ENCODE measurements at places on chromosomes 12 and 14. TPM values are rescaled to one million over a fixed set of nuclear protein-coding genes. Genes with fewer than 3 reads are reported as not detected.

SLCO1C1 gene
- total RNA-seq: 0.55 TPM

MIS18BP1 gene
- 29.3 TPM for total RNA-seq

DPY19L2 gene
- 3.4 TPM for total RNA-seq

CLEC4A gene
- total RNA-seq: 1.5 TPM

SLC35F4 gene
- total RNA-seq: not detected

OR4K1 gene
- not detected for total RNA-seq

- H3K27ac ChIP-seq: no peak overlapping the region
- H3K4me1 ChIP-seq: peaks cover 3% of the 10 kb centered on the region
- H3K4me3 ChIP-seq: no peak overlapping the region
- peaks cover 8% of the 10 kb centered on the region for H3K27me3 ChIP-seq
- no peak for DNase-seq
- H3K36me3 ChIP-seq: no peaks in the 10 kb centered on the region
Measured at GRCh38 chr14:100165376-100165775, 5.9 kb upstream of the DEGS2 start.

GRCh38 chr12:74598819-74599218, 61.2 kb downstream of the ATXN7L3B start:
- H3K36me3 ChIP-seq: no peaks in the 10 kb centered on the region
- no peaks in the 10 kb centered on the region for H3K27me3 ChIP-seq
- no peak overlapping the region for H3K4me3 ChIP-seq
- no peak overlapping the region for H3K27ac ChIP-seq

- H3K36me3 ChIP-seq: no peaks in the 10 kb centered on the region
- no peak overlapping the region for H3K27ac ChIP-seq
- peak overlapping the region; percentile 79 for H3K4me3 ChIP-seq
Measured at GRCh38 chr12:48813465-48814261, 4.6 kb upstream of the CACNB3 start.

DNA sequence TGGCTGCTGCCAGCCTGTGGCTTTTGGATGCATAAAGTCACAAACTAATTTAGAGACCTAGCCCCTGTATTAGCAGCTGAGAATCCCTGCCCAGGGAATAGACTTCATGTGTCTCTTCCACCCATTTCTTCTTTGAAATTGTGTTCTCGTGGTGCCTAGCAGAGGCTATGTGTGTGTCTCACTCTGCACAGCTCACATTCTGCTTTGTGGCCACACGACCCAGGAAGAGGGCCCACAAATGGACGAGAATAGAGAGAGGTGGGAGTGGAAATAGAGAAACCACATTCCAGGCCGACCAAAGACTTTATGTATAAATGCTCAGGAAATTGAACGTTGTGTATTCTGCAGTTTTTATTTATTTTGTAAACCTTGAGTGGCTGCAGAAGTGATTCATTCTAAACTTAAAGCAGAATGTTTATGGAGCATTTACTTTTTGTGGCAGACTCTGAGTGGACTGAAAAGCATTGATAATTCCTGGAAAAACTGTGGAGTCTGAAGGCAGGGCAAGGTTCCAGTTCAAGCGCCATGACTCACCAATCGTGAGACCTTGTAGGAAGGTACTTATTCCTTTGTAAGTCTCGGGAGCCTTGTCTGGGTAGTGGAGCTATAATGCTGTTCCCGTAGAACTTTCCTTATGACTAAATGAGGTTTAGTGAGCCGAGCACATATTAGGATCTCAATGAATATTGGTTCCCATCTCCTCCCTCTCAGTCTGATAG, 9.1 kb downstream of the B4GALNT3 start:
- H3K27me3 ChIP-seq: no peaks in the 10 kb centered on the region
- no peak overlapping the region for H3K27ac ChIP-seq
- peaks cover 46% of the 10 kb centered on the region for H3K4me1 ChIP-seq
- no peaks in the 10 kb centered on the region for H3K36me3 ChIP-seq
- no peak overlapping the region for H3K4me3 ChIP-seq

- no peak overlapping the region for H3K4me3 ChIP-seq
- H3K4me1 ChIP-seq: no peaks in the 10 kb centered on the region
- H3K36me3 ChIP-seq: no peaks in the 10 kb centered on the region
- no peaks in the 10 kb centered on the region for H3K27me3 ChIP-seq
Measured at GRCh38 chr14:80926397-80927082, 15.0 kb downstream of the CEP128 start.

DNA sequence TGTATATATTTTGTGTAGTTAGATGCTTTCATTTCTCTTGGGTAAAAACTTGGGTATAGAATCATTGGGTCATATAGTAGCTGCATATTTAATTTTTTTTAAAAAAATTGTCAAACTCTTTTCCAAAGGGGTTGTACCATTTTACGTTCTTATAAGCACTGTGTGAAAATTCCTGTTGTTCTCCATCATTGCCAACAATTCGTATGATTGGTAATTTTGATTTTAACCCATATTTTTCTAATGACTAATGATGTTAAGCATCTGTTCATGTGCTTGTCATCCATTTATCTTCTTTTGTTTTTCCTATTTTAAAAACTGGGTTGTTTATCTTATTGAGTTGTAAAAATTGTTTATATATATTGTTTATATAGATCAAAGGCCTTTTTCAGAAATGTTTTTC, 77.4 kb downstream of the OTOGL start:
- DNase-seq: no peak
- H3K27ac ChIP-seq: no peak overlapping the region
- H3K4me3 ChIP-seq: no peak overlapping the region
- H3K4me1 ChIP-seq: no peaks in the 10 kb centered on the region
- H3K27me3 ChIP-seq: no peaks in the 10 kb centered on the region

- DNase-seq: no peak
- H3K4me3 ChIP-seq: no peak overlapping the region
- H3K27me3 ChIP-seq: no peaks in the 10 kb centered on the region
- H3K4me1 ChIP-seq: no peaks in the 10 kb centered on the region
- H3K36me3 ChIP-seq: no peaks in the 10 kb centered on the region
Measured at GRCh38 chr12:7344833-7345606, 41.1 kb downstream of the ACSM4 start.

GRCh38 chr14:51093371-51094281, 1.3 kb downstream of the TRIM9 start:
- peak; percentile 85 for DNase-seq
- H3K4me3 ChIP-seq: no peak overlapping the region

GRCh38 chr12:104526751-104527150, 70.0 kb downstream of the CHST11 start:
- H3K4me3 ChIP-seq: no peak overlapping the region
- H3K27ac ChIP-seq: no peak overlapping the region
- H3K27me3 ChIP-seq: no peaks in the 10 kb centered on the region
- H3K4me1 ChIP-seq: peaks cover 36% of the 10 kb centered on the region
- DNase-seq: no peak

- H3K4me1 ChIP-seq: peaks cover 15% of the 10 kb centered on the region
- H3K36me3 ChIP-seq: no peaks in the 10 kb centered on the region
- peak overlapping the region; percentile 81 for H3K27ac ChIP-seq
Measured at GRCh38 chr12:116599285-116600136, 40.3 kb downstream of the MAP1LC3B2 start.

DNA sequence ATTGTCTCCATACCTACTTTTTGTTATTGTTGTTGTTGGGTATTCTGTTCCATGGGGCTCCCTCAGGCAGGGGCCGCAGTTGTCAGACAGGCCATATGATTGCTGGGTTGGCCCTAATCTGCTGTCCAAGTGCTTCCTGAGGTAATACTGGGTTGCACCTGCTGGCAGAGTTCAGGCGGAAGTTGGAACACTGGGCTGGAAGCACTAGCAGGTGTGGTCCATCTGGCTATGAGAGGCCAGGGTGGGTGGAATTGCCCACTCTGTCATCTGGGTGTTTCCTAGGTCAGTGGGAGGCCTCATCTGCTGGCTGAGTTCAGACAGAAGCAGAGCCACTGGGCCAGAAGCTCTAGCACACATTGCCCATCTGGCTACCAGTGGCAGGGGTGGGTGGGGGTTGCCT, 81.3 kb upstream of the NID2 start:
- no peaks in the 10 kb centered on the region for H3K4me1 ChIP-seq
- no peak for DNase-seq
- H3K27me3 ChIP-seq: no peaks in the 10 kb centered on the region
- H3K36me3 ChIP-seq: no peaks in the 10 kb centered on the region
- no peak overlapping the region for H3K4me3 ChIP-seq

DNA sequence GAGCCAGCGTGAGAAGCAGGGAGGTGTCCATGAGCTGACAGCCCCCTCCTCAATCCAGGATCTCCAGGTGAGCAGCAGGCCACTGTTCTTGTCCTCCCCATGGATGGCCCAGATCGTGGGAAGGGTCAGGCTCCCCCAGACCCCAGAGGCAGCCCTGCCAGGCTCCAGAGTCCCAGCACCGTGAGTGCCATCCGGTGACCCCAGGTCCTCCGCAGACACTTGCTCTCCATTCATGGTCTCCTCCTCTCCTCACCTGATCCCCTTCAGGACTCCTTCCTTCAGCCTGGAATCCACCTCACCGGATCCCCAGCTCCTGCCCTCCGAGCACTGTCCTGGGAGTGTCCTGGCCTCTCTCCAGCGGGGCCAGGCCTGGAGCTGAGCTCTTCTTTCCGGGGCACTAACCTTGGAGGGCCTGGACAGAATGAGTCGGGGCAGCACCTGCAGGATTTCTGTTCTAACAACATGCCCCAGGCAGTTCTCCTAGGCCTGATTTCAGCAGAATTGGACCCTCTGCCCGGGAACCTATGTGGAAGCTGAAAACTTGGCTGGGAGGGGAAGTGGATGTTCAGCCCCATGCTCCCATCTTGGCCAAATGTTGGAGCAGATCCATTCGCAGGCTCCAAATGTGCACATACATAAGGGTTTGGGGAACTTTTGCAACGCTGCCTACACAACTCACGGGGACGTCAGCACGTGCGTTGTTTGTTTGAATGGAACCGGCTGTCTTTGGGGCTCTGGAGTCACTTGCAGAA, 341.6 kb upstream of the SFSWAP start:
- no peak overlapping the region for H3K4me3 ChIP-seq
- H3K27me3 ChIP-seq: no peaks in the 10 kb centered on the region
- H3K4me1 ChIP-seq: no peaks in the 10 kb centered on the region

DNA sequence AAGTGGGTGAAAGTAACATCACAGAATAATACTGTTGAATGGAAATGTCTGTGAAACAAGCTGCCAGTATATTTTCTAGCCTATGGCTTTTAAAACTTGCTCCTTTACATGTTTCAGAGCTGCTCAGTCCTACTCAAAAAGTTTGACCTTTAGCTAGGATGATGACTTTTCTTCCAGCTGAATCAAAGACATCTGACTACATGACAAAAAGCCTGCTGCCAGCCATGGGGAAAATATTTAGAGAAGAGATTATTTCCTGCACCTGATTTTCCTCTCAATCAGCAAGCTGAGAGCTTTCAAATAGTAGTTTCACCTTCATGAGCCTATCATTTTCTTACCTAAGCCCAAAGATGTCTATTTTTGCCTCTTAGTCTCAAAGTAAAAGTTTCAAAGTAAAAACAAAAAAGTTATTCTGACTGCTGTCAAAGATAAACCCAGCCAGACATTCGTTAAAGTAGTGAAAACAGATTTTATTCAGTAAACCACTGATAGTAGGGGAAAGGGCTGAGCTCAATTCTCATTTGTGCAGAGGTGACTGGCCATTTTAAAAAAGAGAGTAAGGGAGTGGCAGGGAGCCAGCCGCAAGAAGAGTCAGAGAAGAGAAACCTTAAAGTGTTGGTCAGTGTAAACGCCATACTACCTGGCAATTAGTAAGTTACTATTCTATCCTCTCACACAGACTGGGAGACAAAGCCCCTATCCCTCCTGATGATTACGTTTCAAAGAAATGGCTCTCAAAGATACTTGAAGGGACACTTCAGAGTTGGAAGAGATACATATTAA, 2.2 kb downstream of the ATP6V1D start:
- no peak for DNase-seq
- no peaks in the 10 kb centered on the region for H3K27me3 ChIP-seq
- H3K4me1 ChIP-seq: peaks cover 53% of the 10 kb centered on the region
- no peak overlapping the region for H3K4me3 ChIP-seq

DNA sequence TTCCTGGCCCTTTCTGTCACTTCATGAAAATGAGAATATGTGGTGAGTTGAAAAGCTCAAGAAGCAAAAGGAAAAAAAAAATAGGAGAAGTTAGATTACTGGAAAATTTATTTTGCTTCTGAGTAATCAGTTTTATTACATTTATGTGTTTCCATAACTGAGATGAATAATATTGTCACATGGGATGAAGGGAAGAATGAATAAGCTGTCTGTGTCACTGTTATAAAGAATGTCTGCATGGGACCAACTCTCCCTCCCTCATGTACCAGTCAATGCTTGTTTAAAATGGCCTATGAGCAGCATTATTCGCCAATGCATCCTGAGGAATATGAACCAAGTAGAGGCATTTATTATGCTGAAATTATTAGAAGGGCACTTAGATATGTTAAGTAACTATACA, 246.3 kb downstream of the PRKD1 start:
- no peaks in the 10 kb centered on the region for H3K36me3 ChIP-seq
- peaks cover 21% of the 10 kb centered on the region for H3K4me1 ChIP-seq
- H3K4me3 ChIP-seq: no peak overlapping the region
- no peak overlapping the region for H3K27ac ChIP-seq

- peaks cover 9% of the 10 kb centered on the region for H3K4me1 ChIP-seq
- no peaks in the 10 kb centered on the region for H3K27me3 ChIP-seq
- no peak overlapping the region for H3K27ac ChIP-seq
- H3K36me3 ChIP-seq: no peaks in the 10 kb centered on the region
- no peak overlapping the region for H3K4me3 ChIP-seq
- no peak for DNase-seq
Measured at GRCh38 chr14:20618271-20618749, 23.2 kb downstream of the OR6S1 start.

DNA sequence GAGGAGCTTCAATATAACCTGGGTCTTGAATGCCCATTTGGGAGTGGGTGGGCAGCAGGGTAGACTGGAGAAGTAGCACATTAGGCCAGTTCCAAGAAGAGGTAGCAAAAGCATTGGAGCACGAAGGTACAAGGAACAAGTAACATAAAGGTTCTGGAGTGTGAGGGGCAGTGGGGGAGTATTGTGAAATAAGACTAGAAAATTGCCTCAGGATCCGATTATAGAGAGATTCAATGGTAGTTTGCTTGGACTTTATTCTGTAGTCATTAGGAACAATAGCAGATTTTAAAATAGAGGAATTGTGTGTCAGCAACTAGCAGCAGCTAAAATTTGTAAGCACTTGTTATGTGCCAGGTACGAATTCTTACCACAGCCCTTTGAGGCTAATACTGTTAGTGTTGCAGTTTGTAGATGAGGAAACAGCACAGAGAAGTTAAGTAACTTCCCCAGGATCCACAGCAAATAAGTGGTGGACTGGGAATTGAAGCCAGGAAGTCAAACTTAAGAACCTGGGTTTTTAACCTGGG, 61.8 kb downstream of the PPFIBP1 start:
- H3K27ac ChIP-seq: no peak overlapping the region
- no peaks in the 10 kb centered on the region for H3K36me3 ChIP-seq
- DNase-seq: no peak
- no peaks in the 10 kb centered on the region for H3K27me3 ChIP-seq

GRCh38 chr12:29225834-29226233, 76.8 kb downstream of the FAR2 start:
- no peak overlapping the region for H3K27ac ChIP-seq
- no peaks in the 10 kb centered on the region for H3K36me3 ChIP-seq

Measured in adrenal gland (tissue), 19 donors.